CD4-positive, alpha-beta T cell treated with Interleukin-15 for 4 hours (primary cell): ENCODE measurements at places on chromosomes 12 and 14.

DNA sequence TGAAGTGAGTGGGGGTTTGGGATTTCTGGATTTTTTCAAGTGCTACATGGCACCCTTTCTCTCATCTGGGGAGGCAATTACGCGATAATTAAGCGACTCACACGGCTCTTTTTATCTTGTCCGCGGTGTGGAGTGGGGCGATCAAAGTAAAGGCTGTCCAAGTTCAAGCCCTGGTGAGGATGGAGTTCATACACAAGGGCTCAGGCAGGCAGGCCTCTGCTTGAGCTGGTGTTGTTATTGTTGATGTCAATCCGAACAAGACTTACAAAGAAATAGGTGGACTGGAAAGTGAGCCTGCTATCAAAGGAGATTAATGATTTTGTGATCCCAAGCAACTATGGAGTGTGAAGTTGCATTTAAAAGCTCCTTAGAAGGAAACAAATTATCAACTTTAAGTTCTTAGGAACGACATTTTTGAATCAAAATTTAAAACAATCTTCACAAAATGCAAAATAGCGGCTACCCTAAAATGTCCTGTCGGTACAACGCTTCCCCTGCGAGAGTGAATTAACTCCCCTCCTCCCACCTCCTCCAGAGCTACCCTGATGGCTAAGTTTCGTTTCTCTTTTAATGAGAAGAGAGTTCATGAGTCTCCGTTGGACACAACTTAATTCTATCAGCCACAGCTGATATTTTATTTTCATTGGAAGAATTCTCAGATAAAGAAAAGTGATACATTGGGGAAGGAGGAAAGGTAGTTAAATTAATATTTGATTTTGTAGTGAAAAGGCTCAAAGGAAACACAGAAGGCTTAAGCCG lies 5.9 kb downstream of the FOXA1 start:
- DNase-seq, result no peak

- peak; percentile 67 for DNase-seq
These were observed 70.0 kb upstream of the SRSF5 start for GRCh38 chr14:69696633-69697557.

GRCh38 chr14:103561381-103562178 lies 877 bp downstream of the BAG5 start:
- peak; percentile 37 for DNase-seq

GRCh38 chr12:130480887-130481286 lies 143.2 kb downstream of the PIWIL1 start:
- no peak for DNase-seq

DNA sequence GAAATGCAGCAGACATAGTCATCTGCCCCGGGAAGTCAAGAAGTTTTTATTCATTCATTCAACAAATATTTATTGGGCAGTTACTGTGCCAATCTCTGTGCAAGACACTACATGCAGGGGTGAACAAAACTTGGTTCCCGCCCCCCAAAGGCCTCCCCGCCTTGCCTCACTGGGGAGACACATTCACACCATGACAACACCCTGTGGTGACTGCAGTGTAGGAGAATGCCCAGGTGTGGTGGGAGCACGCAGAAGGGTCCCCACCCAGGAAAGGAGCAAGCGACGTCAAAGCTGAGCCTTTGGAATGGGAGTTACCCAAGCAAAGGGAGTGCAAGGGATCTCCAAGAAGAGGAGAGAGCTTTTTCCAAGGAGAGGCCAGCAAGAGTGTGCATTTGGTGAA lies 1.6 kb upstream of the AQP6 start:
- DNase-seq, result no peak

DNA sequence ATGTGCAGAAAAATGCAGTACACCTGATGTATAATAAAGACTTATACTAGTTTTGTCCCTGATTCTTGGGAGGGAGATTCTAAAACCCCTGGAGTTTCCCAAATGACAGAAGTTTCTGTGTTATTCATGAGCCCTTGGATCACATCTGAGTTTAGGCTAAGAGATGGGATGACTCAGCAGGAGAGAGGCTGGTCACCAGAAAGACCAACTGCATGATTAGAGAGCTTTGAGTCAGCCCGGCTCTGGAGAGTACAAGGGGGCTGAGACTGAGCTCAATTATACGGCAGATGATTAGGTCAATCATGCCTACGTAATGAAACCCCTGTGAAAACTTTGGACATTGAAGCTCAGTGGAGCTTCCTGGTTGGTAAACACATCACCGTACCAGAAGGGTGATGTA lies 174.2 kb downstream of the SSPN start:
- no peak for DNase-seq

- no peak for DNase-seq
These were observed 15.7 kb downstream of the TBC1D30 start for GRCh38 chr12:64840119-64840518.

DNA sequence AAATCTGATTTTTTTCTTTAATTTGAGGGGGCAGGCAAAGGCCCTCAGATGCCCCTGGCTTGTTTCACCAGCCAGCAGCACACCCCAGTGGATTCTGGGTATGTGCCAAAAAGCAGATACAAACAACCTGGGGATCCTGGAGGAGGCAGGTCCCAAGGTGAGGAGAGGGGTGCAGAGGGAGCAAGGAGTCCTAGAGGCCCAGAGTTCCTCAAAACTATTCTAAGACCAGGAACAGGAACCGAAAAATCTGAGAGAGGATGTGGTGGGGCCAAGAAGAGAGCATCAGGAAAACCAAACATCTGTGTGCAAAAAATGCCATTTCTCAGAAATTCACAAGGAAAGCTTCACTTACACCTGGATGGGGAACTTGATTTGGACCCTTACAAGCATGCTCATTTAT lies 8.2 kb downstream of the KCNA5 start:
- DNase-seq, result no peak

GRCh38 chr14:94267352-94267751 lies 25.7 kb downstream of the SERPINA10 start:
- no peak for DNase-seq

GRCh38 chr12:111248236-111249017 lies 120.5 kb downstream of the PHETA1 start:
- no peak for DNase-seq

DNA sequence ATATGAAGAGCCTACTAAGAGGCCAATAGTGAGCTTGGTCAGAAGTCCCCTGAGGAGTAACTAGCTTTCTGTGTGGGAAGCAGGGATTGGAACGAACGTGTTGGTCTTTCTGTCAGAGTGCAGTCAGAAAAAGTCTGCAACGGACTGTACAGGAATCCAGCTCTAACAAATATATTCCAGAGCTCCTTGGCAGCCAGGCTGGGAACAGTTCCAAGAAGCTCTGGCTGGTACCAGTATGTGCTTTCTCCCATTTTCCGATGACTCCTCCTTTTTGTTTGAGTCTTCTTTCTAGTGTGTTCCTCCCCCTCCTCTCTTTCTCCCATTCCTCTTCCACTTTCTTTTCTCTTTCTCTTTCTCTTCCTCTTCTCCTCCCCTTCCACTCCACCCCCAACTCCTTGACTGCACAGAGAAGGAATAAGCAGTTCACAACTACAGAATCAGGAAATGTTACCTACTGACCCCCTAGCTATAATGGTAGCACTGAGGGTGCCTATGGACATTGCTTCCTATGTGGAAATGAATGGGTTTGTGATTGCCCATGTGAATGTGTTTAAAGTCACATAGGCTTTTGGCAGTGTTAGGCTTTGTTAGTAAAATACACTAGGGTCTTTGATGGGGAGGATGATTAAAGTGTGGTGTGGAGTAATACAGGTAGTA lies 59.9 kb downstream of the TTLL5 start:
- no peak for DNase-seq

DNA sequence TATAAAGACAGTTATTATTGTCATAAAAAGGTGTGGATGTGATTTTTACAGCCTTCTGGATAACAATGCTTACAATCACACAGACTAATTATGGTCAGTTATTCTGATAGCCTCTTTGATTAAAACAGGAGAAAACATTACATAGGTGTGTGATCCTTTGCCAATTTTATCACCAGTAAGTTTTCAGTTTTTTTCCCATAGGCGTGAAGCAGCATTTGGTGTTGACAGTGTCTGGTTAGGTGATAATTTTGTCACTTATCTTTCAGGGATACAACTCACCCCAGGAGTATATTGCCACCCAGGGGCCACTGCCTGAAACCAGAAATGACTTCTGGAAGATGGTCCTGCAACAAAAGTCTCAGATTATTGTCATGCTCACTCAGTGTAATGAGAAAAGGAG lies 208.8 kb downstream of the EPS8 start:
- peak; percentile 41 for DNase-seq

- DNase-seq, result no peak
These were observed 144.0 kb downstream of the RAD51B start for GRCh38 chr14:67963545-67963944.

- DNase-seq, result no peak
These were observed 900 bp downstream of the NOP2 start for GRCh38 chr12:6567112-6567670.

DNA sequence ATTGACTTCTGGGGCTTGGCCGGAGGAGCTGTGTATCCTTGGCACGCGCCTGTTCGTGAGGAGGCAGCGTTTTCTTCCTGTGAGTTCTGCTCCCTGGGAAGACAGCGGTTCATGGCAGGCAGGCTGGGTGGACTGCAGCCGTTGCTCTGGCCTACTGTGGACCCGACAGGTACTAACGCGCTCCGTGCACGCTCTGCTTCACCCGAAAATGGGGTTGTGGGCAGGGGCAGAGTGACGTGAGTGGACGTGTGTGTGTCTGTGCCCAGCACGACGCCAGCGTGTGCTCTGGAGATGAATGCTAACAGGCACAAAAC lies 179.1 kb downstream of the KIF26A start:
- DNase-seq, result no peak

- DNase-seq, result no peak
These were observed at the start of gene BEST3 for GRCh38 chr12:69698769-69699540. Gene BEST3, minus strand, starts transcription at chr12:69699303. Its CDS starts 1,505 bp downstream, at chr12:69697798.

GRCh38 chr12:54039417-54040147 lies 6.7 kb downstream of the HOXC5 start:
- DNase-seq, result no peak

DNA sequence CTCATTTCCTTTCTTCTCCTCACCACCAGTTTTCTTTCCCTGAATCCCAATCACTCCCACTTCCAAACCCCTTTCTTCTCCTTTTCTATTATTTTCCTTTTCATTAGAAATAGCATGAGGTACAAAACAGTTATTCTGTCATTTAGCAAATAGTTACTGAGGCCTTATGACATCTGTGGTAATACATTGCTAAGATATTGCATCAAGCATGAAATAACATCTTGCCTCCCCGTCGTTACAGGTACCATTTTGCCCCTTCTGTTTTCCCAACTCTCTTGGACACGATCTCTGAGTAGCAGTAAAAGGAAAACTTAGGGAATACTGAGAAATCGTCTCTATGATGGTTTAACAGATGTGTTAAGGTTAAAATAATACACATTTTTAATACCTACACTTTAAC lies 175.8 kb upstream of the SOX5 start:
- DNase-seq, result no peak

DNA sequence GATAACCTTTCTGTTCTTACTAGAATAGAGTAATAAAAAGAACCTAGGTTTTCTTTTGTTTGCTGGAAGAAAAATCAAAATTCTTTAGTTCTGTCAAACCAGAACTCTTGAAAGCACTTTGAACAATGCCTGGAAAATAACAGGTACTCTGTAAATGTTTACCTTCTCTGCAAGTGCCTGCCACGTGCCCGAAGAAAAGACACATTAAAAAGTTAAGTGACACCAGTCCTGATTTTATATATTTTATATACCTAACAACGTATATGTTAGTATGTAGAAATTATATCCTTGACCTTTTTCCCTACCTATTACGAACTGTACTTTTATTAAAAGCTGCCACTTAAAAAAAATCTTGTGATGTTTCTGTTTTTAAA lies 976 bp downstream of the THAP2 start:
- no peak for DNase-seq

- DNase-seq, result no peak
These were observed 29.6 kb downstream of the NR1H4 start for GRCh38 chr12:100503228-100503628.

- DNase-seq, result no peak
These were observed 512.4 kb upstream of the TMPO start for GRCh38 chr12:98002887-98003493.

GRCh38 chr14:55336162-55336561 lies 64.9 kb downstream of the FBXO34 start:
- peak; percentile 25 for DNase-seq

GRCh38 chr14:90911121-90911520 lies 94.9 kb upstream of the TTC7B start:
- DNase-seq, result no peak

DNA sequence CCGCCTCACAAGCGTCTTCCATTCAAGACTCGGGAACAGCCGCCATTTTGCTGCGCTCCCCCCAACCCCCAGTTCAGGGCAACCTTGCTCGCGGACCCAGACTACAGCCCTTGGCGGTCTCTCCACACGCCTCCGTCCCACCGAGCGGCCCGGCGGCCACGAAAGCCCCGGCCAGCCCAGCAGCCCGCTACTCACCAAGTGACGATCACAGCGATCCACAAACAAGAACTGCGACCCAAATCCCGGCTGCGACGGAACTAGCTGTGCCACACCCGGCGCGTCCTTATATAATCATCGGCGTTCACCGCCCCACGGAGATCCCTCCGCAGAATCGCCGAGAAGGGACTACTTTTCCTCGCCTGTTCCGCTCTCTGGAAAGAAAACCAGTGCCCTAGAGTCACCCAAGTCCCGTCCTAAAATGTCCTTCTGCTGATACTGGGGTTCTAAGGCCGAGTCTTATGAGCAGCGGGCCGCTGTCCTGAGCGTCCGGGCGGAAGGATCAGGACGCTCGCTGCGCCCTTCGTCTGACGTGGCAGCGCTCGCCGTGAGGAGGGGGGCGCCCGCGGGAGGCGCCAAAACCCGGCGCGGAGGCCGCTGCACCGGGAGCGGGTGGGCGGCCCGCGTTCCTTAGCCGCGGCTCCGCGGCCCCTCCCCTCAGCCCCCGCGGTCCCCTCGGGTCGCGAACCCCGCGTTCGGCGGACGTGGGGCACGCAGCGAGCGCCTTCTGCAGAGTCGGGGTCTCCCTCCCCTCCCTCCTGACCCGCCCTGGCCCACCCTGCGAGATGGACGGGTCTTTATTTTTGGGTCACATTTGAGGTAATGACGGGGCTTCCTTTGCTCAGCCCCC lies at the start of gene UBC:
UBC (minus strand) TSS at position 259 of the 847 bp plus-strand sequence. CDS start 879 bp downstream, outside the sequence.
- DNase-seq, result peak; percentile 92

GRCh38 chr12:11593013-11593412 lies 56.5 kb upstream of the ETV6 start:
- DNase-seq, result no peak

DNA sequence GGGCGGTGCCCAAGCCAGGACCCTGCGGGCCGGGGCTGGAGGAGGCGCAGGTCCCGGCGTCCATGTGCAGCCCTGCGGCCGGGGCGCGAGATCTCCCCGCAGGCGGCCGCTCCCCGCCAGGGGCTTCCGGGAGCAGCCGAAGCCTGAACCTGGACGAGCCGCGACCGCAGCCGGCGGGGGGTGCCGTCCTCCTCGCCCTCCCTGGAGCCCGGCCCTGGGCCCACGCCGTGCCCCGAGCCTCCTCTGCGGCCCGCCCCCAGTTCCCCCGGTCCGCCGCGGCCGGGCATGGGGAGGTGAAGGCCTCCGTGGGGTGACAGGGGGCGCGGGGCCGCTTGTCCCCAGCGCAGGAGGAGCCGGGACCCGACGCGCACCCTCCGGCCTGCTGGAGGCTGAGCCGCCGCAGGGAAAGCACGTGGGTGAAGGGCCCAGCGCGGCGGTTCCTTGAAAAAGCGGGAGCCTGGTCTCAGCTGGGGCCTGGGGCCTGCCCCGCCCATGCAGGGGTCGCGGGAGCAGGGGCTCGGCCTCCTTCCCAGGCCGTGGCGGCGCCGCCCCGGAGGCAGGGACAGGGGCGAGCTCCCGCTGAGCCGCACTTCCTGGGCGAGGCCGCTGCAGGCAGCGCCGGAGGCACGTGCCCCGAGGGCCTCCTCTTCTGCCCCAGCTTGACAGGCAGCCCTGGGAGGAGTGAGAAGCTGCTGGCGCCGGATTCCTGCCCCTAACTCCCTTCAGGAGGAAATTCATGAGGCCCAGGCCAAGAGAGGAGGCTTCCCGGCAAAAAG lies 55.6 kb upstream of the PPP2R5C start:
- DNase-seq, result peak; percentile 68

GRCh38 chr14:77554207-77554606 lies 55.6 kb upstream of the ISM2 start:
- DNase-seq, result no peak
